ENCODE measurements at places on chromosomes 2 and 18.

DNA sequence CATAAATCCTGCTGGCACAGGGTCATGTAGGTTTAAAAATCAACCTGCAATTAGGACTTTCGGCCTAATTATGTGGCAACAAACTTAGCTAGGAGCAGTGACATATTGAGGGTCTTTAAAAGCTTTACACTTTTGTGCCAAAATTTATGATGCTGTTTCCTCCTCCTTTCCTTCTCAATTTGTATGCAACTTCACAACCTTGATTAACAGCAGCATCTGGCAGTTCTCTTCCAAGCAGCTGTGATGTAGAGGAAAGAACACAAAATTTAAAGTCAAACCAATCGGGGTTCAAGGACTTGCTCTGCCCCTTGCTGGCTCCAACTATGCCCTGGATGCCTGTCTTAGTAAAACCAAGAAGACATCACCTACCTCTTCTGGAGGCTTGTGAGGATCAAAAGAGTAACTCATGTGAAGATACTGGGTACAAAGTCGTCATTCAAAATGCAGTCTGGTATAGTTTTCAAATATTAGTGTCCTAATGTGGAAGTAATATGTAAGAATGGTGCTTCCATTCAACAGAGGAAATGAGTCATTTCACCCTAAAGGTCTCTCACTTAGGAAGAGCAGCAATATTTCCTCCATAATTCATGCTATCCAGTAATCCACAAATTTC, 94.7 kb downstream of the ANKRD44 start:
- DNase-seq: no peak

DNA sequence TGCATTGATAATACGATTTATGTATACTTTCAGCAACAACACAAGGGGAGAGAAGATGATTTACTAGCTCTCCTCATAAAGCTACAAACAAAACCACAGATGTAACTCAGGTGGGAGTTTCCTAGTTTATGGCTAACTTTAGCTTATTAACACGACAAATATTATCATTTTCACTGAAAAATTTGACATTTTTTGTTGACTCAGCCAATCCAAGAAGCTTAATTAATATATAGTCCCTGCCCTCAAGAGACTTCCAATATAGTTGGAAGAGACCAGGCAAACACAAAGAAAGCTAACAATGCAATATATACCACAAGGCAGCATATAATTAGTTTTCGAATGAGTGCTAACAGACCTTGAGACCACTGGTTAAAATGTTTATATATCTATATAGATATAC, 775 bp downstream of the WDR12 start:
- peak; percentile 30 for DNase-seq

GRCh38 chr2:186405842-186406241, 80.2 kb upstream of the ZC3H15 start:
- DNase-seq: no peak

GRCh38 chr18:8001711-8002301, 434.7 kb downstream of the PTPRM start:
- no peak for DNase-seq

DNA sequence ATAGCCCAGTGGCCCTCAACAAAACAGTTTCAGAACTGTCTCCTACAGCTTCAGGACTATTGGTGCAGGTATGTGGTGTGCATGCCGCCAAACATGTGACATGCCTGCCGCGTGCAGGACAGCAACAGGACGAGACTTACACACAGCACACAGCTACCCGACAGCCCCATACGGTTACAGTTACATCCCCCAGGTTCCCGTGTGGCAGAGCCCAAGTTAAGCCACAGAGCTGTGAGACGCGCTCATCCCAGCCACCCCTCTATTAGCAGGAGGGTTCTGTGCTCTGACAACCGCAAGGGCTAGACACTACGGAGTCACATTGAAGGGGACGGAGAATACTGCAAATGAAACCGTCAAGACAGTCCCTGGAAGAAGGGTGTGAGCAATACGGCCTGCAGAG, 16.4 kb upstream of the TUBB6 start:
- no peak for DNase-seq

- DNase-seq: peak; percentile 61
Observed at GRCh38 chr2:141611176-141611571, 519.6 kb downstream of the LRP1B start.

GRCh38 chr18:76806301-76806700, 16.1 kb upstream of the ZNF236 start:
- DNase-seq: no peak

GRCh38 chr2:68466361-68466777, 725 bp downstream of the FBXO48 start:
- DNase-seq: no peak

- DNase-seq: no peak
Observed at GRCh38 chr2:239792405-239793084, 232.6 kb downstream of the NDUFA10 start.

DNA sequence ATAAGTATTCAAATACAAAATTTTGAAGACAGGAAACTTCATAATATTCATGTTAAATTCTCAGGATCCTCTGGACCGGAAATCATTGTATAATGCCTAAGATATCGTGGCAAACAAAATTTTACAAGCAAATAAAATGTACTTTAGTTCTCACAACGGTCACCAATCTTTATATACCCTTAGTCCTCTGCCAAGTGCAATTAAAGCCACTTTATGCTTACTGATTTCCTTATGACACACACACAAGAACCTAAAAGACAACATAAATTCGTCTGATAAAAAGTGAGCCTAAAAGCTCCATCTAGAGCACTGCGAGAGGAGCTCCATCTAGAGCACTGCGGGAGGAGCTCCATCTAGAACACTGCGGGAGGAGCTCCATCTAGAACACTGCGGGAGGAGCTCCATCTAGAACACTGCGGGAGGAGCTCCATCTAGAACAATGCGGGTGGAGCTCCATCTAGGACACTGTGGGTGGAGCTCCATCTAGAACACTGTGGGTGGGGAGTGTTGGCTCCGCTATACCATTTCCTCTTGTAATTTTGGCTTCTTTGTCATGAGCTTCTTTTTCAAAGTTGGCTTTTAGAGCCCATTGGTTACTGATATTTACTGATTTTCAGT, 15.9 kb downstream of the ATP8B1 start:
- DNase-seq: no peak

DNA sequence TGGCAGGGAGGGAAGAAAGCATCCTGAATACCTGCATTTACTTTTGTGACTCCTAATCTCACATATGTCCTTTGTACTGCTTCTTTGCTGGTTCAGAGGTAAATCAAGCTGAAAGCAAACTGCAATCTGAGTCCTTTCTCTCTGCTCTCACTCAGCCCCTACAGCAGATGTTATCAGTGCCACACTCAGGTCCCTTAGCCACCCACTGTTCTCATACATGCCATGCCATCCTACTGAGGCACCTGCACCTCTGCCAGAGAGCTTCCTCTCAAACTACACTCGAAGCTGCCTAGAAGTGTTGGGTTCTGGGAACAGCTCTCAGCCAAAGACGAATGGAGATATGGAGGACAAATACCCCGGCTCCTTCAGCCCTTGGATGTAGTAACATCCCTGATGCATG, 244.5 kb downstream of the TXNL1 start:
- no peak for DNase-seq

GRCh38 chr2:231688719-231689118, 19.6 kb upstream of the PTMA start:
- no peak for DNase-seq

- no peak for DNase-seq
Observed at GRCh38 chr18:75531212-75531850, 103.8 kb upstream of the SMIM21 start.

- DNase-seq: peak; percentile 68
Observed at GRCh38 chr2:209661286-209661894, 110.2 kb upstream of the UNC80 start.

GRCh38 chr2:231360401-231360800, 35.1 kb upstream of the B3GNT7 start:
- DNase-seq: no peak

DNA sequence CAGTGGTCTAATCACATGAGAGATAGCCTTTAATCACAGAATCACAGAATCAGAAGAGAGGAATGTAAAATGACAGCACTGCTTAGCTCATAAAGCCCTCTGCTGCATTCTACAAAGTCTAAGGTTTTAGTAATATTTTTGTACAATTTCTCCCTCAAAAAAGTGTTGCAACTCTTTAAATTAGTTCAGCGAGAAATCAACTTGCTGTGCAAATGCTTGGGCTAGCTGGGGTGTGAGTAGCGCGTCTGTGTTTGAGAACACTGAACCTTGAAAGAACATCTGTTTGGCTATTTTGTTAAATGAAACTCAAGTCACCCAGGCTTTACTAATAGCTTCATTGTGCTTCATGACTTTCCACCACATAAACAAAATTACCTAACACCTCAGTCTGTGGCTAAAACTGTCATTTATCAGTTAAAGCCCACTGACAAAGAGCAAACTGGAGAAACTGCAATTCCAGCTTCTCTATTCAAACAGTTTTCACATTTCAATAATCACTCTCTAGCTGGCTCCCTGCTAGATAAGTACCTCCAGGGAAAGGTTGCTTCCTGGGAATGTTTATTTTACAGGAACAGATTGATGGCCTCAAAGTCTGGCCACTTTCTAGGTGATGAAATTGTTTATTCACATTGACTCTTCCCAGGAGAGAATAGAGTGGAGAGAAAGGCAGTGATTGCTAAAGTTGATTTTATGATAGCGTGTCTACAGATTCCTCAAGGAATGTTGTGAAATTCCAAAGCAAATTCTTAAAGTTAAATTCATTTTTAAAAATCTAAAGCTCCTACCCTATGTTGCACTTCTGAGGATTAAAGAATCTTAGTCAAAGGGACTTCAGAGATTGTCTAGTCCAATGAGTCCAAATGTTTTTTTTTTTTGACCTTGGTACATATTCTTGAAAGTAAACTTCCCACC, 36.0 kb upstream of the STAT1 start:
- DNase-seq: no peak

DNA sequence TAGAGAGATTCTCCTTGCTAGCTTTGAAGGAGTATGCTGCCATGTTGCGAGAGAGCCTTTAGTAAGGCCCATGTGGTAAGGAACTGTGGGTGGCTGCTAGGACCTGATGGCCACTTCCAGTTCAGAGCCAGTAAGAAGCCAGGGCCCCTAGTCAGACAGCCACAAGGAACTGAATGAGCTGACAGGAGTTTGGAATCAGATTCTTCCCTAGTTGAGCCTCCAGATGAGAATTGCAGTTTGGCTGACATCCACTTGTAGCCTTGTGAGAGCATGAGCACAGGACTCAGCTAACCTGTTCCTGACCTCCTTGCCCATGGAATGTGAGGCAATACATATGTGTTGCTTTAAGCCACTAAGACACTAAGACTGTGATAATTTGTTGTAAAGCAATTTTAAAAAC, 1.2 kb upstream of the WDR7 start:
- DNase-seq: peak; percentile 46

DNA sequence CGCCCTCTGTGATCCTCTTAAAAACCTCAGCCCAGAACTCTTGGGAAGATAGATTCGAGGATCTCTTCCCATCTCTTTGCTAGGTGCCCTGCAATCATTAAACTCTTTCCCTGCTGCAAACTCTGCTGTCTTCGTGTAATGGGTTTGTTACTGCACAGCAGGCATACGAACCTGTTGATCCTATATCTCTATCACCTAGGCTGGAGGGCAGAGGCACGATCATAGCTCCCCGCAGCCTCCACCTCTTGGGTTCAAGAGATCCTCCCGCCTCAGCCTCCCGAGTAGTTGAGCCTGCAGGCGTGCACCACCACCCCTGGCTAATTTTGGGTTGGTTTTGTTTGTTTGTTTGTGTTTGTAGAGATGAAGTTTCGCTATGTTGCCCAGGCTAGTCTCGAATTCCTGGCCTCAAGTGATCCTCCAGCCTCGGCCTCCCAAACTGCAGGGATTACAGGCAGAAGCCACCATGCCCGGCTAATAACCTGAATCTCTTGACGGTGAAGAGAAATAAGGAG, 493 bp upstream of the BBS5 start:
- no peak for DNase-seq

DNA sequence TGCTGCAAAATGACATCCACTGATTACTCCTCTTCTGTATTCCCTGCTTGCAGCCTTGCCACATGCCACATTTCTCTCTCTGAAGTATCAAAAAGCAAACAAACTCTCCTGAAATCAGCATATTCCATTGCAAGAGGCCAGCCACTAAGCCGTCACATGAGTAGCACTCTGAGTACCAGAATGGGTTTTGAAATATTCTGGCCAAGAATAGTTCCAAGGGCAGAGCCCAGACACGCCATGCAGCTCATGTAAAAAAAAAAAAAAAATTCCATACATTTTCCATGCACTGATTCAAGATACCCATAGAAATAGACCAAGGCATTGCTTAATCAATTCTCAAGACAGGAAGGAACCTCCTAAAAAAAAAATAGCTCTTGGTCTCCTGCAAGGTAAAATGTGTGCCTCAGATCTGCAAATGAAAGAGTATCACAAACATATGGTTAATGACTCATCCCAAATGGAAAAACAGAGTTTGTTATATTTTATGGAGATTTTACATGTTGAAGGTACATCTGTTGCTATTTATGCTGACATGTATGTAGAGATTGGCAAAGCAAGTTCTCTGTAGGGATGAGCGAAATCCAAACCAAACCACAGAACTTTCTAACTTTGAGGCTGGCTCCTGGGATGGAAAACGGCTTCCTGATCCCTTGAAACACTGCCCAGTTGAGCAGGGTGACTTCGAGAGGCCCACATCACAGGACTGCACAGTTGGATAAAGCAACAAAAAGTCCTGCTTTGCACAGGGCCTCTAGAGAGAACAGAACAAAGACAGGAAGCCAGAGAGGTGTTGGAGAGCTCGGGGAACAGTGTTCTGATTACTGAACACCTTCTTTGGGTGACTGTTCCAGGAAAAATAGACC, 346.2 kb downstream of the ZNF521 start:
- DNase-seq: no peak

- DNase-seq: no peak
Observed at GRCh38 chr2:71667256-71668182, 214.2 kb downstream of the DYSF start.

DNA sequence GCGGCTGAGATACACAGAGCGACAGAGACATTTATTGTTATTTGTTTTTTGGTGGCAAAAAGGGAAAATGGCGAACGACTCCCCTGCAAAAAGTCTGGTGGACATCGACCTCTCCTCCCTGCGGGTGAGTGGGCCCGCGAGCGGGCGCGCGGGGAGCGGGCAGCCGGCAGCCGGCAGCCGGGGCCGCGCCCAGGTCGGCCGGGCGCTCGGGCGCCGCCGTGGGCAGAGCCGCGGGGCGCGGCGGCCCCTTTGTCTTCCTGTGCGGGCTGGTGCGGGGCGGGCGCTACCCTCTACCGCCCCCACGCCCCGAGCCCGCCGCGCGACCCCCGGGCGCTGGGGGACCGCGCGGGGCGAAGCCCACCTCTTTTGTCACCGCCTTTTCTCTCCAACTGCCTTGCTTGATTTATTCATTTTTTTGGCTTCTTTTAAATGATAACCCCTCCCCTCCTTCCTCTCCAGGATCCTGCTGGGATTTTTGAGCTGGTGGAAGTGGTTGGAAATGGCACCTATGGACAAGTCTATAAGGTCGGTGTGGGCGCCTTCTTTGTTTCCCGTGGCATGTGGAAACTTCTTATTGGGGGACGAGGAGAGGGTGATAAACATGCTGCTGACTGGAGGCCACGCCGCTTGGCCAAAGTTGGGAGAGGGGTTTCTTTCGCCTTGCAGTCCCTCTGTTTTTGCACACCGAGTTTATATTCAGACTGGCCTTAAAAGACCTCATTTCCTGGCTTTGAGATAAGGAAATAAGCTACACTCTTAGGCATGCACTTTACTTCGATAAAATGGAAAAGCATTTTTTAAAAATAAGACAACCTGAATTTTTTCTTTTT, 722 bp downstream of the MAP4K4 start:
- peak; percentile 70 for DNase-seq

- no peak for DNase-seq
Observed at GRCh38 chr2:237154884-237155851, 69.5 kb downstream of the COPS8 start.

- DNase-seq: no peak
Observed at GRCh38 chr2:110957293-110957692, 163.4 kb upstream of the BCL2L11 start.

- no peak for DNase-seq
Observed at GRCh38 chr2:228614741-228615140, 433.3 kb upstream of the SPHKAP start.
